ENCODE measurements at places on chromosomes 1 and 21.
A peak's percentile ranks its signal among the peaks of the same experiment; 100 is the strongest.

- no peak for DNase-seq
Observed at GRCh38 chr1:170742600-170742999, 78.7 kb downstream of the PRRX1 start.

- peak; percentile 14 for DNase-seq
Observed at GRCh38 chr21:34796518-34797200, 127.9 kb downstream of the CLIC6 start.

DNA sequence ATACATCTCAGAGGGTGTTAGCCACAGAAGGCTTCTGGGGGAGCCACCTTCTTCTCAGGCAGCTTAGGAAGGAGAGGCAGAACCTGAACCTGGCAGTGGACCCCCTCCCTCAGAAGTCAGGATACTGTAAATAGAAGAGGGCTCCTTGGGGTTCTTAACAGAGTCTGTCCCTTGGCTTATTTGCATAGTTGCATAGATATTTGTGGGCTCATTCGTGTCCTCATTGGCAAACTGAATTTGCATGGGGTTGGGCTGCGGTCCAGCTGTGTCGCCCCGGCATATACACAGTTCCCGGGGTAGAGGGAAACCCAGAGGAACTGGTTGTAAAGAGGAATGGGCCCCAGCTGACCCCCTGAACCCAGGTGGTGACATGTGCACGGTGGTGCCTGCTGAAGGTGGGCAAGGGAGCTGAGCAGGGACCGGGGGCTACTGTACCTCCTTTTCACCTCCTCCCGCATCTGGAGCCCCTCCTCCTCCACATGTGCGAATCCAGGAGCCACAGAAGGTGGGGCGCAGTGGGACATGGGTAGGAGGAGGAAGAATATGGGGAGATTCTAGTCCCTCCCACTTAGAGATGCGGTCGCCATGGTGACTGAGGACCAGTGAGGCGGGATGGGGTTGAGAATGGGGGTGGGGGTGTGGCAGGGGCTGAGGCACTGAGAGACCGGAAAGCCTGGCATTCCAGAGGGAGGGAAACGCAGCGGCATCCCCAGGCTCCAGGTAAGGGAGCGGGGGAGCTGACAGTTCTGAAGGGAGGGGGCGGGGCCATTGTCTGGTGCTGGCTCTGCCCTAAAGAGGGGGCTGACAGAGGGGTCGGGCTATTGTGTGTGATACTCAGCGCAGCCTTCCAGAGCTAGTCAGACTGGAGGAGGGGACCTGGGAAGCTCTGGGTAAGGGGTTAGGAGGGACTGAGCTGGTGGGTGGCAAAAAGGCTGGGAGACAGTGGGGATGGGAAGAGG, 3.7 kb upstream of the SEMA4A start:
- DNase-seq: no peak

DNA sequence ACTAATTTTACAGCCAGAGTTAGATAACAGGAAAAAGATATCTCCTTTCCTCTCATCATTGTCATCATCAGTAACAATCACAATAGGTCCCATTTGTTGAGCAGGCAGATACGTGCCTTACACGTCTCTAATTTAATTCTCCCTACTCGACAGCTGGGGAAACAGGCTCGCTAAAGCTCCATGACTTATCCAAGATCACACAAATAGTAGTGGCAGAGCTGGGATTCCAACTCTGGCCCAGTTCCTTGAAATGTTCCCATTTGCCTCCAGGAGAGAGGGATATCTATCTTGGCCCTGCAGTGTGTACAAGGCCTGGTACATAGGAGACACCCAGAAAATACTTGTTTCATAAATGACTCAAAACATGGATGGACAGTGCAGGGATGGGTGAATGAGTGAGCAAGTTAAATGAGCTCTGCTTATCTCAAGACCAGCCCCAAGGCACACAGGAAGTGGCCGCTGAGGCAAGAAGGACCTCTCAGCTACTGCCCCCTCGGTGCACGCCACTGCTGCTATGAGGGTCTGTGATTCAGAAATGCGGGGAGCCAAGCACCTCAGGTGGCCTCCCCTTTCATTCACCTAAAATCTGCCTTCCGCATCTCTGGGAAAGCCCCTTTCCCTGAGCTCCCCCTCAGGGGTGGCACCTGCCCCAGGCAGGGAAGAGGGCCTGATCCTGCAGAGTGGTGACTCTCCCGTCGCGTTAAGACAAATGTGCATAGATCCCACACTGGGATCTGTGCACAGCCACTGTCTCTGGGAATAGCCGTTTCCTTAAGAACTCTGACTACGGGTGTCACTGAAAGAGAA, 3.6 kb downstream of the KCNN3 start:
- no peak for DNase-seq

DNA sequence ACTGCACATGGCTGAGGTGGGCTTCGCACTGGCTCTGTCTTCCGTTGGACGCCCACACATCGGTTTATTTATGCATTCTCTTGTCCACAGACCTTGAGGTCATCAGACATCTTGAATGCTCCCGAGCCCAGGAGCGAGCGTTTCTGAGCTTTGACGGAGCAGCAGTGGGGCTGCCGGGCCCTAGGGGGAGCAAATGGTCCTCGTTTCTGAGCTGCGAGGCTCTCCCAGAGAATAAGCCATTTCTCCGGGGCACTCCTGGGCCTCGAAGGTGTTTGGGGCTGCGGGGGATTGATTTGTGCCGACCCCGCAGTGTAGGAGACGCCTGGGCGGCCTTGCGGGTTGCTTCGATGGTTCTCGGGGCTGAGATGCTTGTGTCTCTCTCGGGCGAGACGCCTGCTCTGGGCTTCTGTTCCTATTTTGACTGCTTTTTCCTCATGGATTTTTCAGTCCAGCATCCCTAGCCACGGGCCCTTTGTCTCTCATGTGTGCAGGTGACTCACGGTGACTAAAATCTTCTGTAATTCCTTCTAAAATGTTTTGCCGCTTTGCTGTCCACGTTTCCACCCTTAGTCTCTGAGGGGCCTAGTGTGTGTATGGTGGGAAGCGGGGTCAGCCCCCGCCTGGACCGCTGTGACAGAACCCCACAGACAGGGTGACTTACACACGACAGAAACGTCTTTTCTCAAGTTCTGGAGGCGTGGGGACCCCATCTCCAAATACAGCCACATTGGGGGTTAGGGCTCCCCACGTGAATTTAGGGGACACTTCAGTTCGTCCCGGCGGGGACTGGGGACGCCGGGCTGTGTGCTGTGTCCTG, 62.1 kb downstream of the FAAP20 start:
- DNase-seq: peak; percentile 18

- peak; percentile 35 for DNase-seq
Observed at GRCh38 chr1:218347723-218348627, 2.8 kb downstream of the TGFB2 start.

- no peak for DNase-seq
Observed at GRCh38 chr1:100187912-100188311, 9.9 kb upstream of the LRRC39 start.

- no peak for DNase-seq
Observed at GRCh38 chr1:5576011-5576672, 416.1 kb downstream of the NPHP4 start.

DNA sequence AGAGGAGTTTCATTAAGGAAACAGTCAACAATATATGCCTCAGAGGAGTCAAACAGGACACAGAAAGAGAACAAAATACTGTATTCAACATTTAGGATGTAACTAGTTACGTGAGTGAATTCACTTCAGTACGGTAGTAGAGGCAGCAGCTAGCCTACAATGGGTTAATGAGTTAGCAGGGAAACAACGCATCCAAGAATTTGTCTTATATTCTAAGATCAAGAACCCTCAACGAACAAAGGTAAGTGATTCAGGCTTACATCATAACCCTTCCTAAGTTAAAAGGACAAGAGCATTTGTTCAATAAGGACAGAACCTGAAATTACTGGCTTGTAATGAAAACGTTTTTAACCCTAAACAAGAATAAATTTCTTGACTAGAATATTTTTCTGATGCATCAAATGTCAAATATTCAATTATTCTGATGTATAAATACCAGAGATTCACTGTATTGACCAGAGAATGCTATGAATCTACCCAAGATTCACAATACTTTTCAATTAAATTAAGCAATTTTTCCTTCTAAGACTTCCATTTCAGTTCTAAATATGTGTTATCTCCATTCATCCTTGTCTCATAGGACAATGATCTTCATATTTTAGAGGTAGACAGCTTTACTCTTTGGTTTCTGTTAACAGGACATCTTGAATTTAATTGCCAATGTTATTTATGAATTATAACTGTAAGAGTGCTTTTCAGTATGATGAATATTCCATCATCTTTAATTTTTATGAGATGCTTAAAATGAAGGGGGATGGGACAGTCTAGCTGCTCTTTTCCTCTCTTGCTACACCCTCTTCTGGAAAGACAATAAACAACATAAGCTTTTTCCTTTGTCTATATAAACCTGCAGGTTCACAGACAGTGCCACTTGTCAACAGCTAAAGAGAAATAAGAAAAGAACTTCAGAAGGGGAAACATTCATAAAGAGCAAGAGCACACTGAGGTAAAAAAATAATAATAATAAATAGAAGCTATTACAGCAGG, 209.5 kb downstream of the SMYD3 start:
- peak; percentile 9 for DNase-seq
